ENCODE measurements at places on chromosomes 7 and 10.

- DNase-seq, result no peak
Observed at GRCh38 chr10:46227936-46228562, 58.7 kb upstream of the ANTXRL start.

GRCh38 chr7:154375956-154376355 lies 323.8 kb downstream of the DPP6 start:
- DNase-seq, result no peak

DNA sequence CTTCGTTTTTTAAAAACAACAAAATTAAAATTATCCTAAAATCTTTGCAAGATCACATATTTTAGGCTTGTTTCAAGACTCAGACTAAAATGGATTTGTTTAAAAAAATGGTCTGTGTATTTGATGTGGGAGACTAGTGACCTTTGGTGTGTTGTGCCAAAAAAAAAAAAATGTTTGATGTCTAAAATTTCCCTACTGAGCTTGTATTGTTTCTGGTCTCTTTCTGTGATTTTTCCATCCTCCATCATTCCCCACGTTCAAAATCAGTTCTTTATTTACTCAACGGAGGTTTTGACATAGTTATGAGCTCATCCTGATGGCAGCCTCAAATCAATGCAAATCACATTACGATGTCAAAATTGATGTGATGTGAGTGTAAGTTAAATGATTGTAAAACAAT lies 326.2 kb downstream of the RNLS start:
- DNase-seq, result no peak

- no peak for DNase-seq
Observed at GRCh38 chr7:125074141-125074540, 144.5 kb upstream of the POT1 start.

DNA sequence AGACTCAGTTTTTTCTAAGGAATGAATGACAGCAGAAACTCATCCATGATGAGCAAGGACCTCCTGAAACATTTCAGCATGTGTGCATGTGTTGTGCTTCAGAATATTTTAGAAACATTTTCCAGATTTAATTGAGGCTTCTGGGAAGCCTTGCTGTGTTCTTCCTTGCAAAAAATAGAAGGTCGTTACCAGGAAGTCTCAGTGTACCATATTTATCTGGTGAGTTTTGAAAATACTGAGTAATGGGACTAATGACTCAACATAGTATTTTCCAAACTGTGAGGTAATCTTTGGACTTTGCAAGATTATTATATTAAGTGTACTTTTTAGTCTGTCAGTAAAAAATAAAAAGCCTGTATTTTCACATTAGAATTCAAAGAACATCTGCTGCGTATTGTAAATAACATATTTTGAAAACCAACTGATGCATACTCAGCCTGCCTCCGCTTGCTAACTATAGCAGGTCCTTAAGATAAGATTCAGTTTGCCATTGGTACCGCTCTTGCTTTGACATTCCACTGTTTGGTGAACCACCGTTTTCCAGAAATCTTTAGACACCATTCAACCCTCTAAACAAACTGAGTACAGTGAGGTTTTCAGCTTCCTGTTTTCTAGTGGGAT lies 739.6 kb upstream of the GALNT17 start:
- no peak for DNase-seq

DNA sequence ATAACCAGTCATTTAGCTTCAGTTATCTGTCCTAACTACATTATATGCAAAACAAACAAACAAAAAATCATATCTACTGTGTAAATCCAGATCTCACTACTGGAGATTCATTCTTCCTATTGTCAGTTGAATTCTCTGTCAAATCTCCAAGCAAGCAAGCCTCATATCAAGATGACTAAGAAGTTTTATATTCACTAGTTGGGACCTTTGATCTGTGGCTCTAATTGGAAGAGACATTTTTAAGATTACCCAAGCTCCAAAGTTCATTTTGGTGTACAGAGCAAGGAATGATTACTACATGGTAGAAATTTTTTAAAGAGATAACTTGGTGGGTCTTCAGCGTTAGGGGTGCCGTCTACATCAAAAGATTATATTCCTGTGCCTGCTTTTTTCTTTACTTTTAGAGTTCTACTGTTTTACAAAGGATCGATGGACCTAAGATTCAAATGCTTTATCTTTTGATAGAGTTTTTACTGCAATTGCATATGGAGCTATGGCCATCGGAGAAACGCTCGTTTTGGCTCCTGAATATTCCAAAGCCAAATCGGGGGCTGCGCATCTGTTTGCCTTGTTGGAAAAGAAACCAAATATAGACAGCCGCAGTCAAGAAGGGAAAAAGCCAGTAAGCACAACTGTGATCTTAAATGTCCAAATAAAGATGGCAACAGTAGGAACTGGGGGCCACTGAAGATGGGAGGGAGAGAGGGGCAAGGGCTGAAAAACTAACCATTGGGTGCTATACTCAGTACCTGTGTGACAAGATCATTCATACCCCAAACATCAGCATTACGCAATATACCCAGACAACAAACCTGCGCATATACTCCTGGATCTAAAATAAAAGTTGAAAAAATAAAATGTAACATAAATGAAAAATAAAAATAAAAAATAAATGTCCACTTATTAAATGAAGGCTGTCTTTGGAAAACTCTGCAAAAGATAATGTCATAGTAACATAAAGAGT lies 47.9 kb downstream of the SP8 start:
- no peak for DNase-seq

- peak; percentile 76 for DNase-seq
Observed at GRCh38 chr10:45420453-45421192, 46.6 kb downstream of the ALOX5 start.

DNA sequence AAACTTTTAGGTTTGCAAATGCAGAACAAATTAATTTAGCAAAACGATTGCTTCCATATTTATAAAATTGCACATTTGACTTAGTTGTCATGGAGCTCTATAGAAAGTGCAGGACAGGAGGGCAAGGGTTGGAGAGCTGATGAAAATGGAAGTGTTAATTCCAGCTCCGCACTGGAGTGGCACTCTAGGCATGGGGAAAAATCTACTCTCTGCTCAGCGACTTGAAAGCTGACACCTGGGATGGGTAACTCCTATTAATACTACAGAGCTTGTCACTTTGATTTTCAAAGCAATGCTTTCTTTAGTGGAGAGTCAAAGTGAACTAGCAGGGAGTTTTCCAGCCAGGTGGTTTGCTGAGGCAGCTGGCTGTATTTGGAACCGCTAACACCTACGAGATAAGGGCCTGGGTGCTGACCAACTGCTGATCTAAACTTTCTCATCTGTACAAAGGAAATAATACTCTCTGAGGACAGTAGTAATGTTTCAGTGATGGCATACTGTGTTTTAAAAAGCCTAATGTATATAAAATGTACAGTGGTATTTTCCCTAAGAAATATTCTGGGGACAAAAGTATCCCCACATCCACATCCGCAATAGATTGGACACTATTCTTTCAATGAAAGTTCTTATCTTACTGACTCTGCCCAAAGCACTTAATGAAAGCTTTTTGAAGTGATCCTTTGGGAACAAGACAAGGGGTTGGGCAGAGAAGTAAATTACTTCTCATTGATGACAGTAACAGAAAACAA lies 444.3 kb downstream of the GPAM start:
- no peak for DNase-seq

- DNase-seq, result no peak
Observed at GRCh38 chr10:31477584-31477983, 158.6 kb downstream of the ZEB1 start.

- no peak for DNase-seq
Observed at GRCh38 chr10:110312206-110312605, 7.5 kb upstream of the SMNDC1 start.

- DNase-seq, result no peak
Observed at GRCh38 chr10:76869931-76870330, 767.7 kb downstream of the KCNMA1 start.

DNA sequence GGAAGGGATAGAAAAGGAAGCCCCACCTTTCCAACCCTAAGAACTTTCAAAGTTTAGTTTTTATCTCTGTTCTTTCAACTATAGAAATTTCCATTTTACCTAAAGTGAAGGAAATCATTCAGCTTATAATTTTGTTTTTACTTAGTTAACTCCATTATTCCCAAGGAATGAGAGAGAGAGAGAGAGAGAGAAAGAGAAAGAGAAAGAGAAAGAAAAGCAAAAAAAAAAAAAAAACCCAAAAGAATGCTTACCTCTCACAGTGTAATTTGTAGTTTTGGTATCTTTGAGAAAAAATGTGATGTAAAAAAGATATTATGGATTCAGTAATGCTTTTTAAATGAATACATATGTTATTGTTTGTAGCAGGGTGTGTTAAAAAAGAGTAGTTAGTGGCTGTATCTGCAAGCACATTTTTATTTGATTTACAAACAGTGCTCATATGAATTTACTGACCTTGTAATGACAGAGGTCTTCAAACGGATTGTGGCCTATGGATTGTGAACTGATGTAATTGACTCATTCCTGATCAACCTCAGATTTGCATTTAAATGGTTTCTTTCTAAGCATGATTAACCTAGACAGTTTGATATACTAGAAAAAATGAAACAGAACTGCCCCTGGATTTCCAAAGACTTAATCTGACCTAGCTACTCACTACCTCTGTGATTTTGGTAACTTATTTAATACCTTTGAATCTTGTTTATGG lies 64.9 kb downstream of the LCOR start:
- no peak for DNase-seq

DNA sequence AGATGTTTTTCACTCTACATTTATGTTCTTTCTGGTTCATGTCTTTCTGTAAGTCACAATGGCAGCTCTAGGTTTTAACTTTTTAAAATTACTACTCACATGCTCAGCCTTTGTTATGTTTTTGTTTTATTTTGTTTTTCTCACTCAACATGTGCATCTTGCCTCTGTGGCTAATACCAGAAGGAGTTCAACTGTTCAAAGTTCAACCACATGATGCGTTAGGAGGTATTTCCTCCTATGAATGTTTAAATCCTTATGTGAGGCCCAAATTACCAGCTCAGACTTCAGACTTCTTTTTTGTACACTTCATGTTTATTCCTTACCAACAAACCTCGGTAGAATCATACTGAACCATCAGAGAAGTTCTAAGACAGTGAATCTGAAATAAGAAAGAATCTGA lies 151.6 kb downstream of the MALRD1 start:
- no peak for DNase-seq

GRCh38 chr10:71714031-71714410 lies 5.6 kb downstream of the C10orf105 start:
- no peak for DNase-seq

- DNase-seq, result no peak
Observed at GRCh38 chr7:133859231-133859630, 267.9 kb upstream of the LRGUK start.

- DNase-seq, result no peak
Observed at GRCh38 chr10:119176166-119176565, 2.4 kb downstream of the PRDX3 start.

GRCh38 chr10:92593619-92594588 lies 974 bp downstream of the KIF11 start:
- no peak for DNase-seq

DNA sequence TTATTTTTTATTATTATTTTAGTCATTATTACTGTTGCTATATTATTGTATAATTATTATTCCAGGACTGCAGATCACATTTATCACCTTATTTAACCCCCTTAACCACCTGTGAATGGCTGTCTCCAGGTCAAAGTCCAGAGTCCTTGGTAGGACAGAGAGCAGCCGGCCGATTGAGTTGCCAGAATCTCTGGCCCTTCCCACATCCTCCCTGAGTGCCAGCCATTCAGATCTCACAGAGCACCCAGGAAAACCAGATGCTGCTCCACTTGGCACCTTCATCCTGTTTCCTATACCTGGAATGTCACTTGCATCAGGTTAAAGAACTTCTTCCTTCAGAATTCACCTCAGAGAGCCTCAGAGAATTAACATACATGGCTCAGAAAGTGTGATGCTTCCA lies 101.1 kb downstream of the ELAPOR2 start:
- DNase-seq, result no peak

DNA sequence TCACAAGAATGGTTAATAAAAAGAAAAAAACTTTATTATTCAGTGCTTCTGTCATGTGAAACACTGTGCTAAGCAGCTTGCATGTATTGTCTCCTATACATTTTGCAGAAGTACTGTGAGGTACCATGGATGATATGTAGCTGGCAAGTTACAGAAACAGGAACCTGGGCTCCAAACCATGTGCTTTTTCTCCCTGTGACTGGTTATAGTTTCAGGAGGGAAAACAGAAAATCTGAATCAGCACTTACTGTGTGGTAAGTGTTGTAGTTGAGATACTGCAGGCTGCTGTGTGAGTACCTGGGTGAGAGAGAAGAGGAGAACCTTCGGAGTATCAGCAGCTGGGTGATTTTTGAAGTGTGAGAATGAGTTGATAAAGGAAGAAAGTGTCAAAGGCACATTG lies 285.0 kb downstream of the SUGCT start:
- no peak for DNase-seq

- DNase-seq, result no peak
Observed at GRCh38 chr7:38934051-38934450, 25.1 kb upstream of the VPS41 start.

- DNase-seq, result peak; percentile 88
Observed at GRCh38 chr7:90178679-90179278, 24.5 kb downstream of the STEAP1 start.

- no peak for DNase-seq
Observed at GRCh38 chr10:102111276-102111675, 8.9 kb downstream of the LDB1 start.

GRCh38 chr10:69729326-69730048 lies 72.2 kb upstream of the COL13A1 start:
- DNase-seq, result no peak

DNA sequence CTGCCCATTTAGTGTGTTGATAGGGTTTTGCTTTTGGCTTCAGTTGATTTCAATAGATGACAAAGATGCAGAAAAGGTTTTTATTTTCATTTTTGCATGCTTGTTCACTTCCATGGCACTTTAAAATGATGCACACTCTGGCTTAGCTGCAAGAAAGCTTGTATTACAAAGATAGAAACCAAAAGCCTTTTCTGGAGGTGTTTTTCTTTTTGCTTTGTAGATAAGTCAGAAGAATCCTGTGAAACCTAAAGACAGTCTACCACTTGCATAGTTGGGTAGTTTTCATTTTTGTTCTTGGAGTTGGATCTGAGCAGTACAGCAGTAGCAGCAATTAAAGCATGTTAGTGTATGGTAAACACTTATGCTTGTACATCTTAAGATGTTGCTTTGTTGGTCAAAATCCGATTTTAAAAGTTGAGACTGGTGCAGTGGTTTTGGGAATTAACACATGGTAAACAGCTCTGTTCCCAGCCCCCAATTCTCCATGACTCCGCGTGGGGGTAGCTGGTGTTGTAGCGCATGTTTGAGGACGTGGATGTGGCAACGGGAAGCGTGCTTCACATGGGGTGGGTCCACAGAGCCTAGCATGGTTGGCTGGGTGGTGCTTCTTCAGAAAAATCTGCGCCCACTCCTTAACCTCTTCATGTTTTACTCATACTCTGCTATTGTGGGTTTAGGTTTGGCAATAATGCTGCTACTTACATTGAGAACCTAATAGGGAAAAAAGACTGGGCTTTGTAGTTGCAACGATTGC lies 19.8 kb downstream of the CCNY start:
- no peak for DNase-seq

- no peak for DNase-seq
Observed at GRCh38 chr10:112213098-112213823, 29.7 kb upstream of the GPAM start.

- DNase-seq, result no peak
Observed at GRCh38 chr10:28664369-28664740, 13.0 kb upstream of the BAMBI start.

Data from kidney glomerular epithelial cell (primary cell).